ENCODE measurements at places on chromosomes 4 and X. TPM values are rescaled to one million over a fixed set of nuclear protein-coding genes. Genes with fewer than 3 reads are reported as not detected.

GRCh38 chr4:154709550-154709949 lies 34.2 kb upstream of the LRAT start:
- H3K36me3 ChIP-seq, result no peaks in the 10 kb centered on the region
- no peaks in the 10 kb centered on the region for H3K27me3 ChIP-seq
- no peak overlapping the region for H3K27ac ChIP-seq
- DNase-seq, result no peak
- H3K4me1 ChIP-seq, result no peaks in the 10 kb centered on the region

DNA sequence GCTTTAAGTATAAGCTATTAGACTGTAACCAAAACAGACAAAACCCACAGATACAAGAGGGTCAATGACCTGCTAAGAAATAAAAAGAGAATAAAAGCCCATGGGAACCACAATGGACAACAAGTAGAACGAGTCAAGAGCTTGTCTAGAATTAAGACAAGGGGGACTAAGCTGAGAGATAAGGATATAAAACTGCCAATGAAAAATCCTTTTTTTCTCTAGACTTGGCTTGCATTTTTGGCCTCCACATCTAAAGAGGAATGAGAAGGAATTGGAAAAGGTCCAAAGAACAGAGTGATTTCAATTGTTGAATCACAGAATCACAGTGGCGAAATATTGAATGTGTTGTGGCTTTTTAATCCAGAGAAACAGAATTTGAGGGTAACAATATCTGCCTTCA lies 135.7 kb downstream of the QDPR start:
- no peaks in the 10 kb centered on the region for H3K4me1 ChIP-seq
- no peak for DNase-seq
- no peak overlapping the region for H3K4me3 ChIP-seq
- no peaks in the 10 kb centered on the region for H3K27me3 ChIP-seq

The GASK1B gene
- total RNA-seq, result not detected

GRCh38 chrX:96407981-96408380 lies 276.7 kb upstream of the DIAPH2 start:
- no peak for DNase-seq
- H3K36me3 ChIP-seq, result no peaks in the 10 kb centered on the region
- H3K27ac ChIP-seq, result no peak overlapping the region
- H3K4me3 ChIP-seq, result no peak overlapping the region
- H3K27me3 ChIP-seq, result no peaks in the 10 kb centered on the region
- H3K4me1 ChIP-seq, result no peaks in the 10 kb centered on the region

DNA sequence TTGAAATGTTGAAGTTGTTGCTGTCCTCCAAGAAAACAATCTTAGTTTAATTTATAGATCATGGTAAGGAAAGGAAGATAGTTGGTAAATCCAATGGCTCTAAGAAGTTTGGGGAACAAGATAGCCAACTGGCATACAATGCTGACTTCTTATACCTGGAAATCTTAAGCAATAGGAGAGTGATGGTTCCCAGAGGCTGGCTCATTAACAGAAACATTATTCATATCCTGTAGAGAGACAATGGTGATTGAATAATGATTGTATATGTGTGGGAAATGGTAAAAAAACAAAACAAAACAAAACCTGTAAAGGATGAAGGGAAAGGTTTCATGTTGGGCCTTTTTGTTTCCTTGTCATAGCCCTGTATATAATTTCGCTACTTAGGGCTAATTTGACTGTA lies 174.9 kb upstream of the CTSO start:
- DNase-seq, result no peak
- H3K27me3 ChIP-seq, result no peaks in the 10 kb centered on the region
- no peak overlapping the region for H3K27ac ChIP-seq
- H3K4me1 ChIP-seq, result no peaks in the 10 kb centered on the region
- no peaks in the 10 kb centered on the region for H3K36me3 ChIP-seq

DNA sequence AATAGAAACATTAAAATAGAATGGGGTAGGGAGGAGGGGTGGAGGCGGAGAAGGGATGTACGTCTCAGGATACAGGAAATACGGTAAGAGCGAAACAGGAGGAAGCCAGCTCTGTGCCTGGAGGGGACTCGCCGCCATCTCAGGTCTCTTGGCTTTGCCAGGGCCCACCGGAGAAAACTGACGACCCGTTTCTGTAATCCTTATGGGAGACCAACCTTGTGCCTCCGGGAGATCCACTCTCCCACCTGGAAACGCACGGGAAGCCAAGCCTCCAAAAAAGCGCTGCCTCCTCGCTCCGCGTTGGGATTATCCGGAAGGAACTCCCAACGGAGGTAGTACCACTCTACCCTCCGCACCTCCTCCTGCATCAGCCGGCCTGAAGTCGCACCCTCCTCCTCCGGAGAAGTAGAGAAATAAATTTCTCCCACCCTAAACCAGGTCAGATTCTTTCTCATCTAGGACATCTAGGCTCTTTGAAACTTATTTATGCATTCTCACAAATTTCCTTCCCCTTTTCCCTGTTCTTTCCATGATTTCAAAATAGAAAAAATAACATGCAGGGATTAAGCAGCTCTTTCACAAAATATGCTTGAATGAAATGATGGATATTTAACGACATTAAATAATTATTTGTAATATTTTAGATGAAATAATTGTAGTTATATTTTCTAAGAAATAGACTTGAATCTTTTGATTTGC lies at the start of gene NBDY:
TSS of gene NBDY (plus strand) at position 92 of the 699 bp plus-strand sequence. CDS start at position 203, 111 bp downstream.
- DNase-seq, result peak; percentile 62
- H3K36me3 ChIP-seq, result peaks cover 5% of the 10 kb centered on the region
- no peaks in the 10 kb centered on the region for H3K27me3 ChIP-seq
- H3K4me3 ChIP-seq, result peak within 1 kb of the TSS; percentile 79
- H3K27ac ChIP-seq, result peak within 1 kb of the TSS; percentile 21
- peaks cover 14% of the 10 kb centered on the region for H3K4me1 ChIP-seq

DNA sequence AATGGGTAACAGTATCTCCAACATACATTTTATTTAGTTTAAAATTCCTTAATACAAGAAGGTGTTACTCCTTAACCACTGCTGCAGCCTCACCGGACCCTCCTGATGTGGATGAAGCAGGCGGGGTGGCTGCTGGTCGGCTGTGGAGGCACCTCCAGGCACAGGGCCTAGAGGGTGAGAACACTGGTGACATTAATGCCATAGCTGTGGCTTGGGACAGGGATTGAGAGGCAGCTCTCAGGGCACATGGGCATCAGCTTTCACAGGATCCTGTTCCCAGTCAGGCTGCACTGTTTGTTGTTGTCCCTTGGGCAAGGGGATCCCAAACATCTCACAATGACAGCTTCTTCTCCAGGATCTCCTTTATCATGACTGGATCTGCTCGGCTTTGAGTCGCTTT lies 90.0 kb downstream of the GATB start:
- no peaks in the 10 kb centered on the region for H3K36me3 ChIP-seq
- no peak overlapping the region for H3K4me3 ChIP-seq
- H3K27ac ChIP-seq, result no peak overlapping the region
- peaks cover 16% of the 10 kb centered on the region for H3K4me1 ChIP-seq
- DNase-seq, result no peak
- H3K27me3 ChIP-seq, result no peaks in the 10 kb centered on the region

GRCh38 chr4:142278663-142279062 lies 567.4 kb downstream of the INPP4B start:
- H3K36me3 ChIP-seq, result no peaks in the 10 kb centered on the region
- no peak for DNase-seq
- no peaks in the 10 kb centered on the region for H3K27me3 ChIP-seq
- no peak overlapping the region for H3K27ac ChIP-seq

GRCh38 chr4:577499-578450 lies 1.7 kb upstream of the TMEM271 start:
- H3K4me3 ChIP-seq, result peak overlapping the region; percentile 32
- peaks cover 6% of the 10 kb centered on the region for H3K4me1 ChIP-seq
- no peak overlapping the region for H3K27ac ChIP-seq
- H3K36me3 ChIP-seq, result no peaks in the 10 kb centered on the region

DNA sequence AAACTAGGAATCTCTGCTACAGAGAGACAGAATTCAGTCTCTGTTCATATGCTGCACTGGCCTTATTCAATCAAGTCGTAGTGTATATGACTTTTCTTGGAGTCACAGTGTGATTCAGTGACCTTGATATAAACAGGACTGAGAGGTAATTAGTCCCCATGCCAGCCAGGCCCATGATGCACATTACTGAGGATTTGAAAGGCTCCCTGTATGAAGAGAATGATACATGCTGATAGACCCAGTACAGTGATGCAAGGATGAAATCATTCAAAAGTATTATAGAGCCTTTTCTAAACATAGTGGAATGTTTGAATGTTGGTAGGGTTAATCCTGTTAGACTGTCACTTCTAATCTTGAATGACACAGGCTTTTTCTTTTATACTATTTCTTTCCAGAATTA lies 34.1 kb downstream of the ANXA3 start:
- H3K27me3 ChIP-seq, result no peaks in the 10 kb centered on the region
- no peak overlapping the region for H3K27ac ChIP-seq
- no peaks in the 10 kb centered on the region for H3K4me1 ChIP-seq
- DNase-seq, result no peak

GRCh38 chrX:84340968-84341367 lies 153.0 kb upstream of the RPS6KA6 start:
- no peak for DNase-seq
- no peak overlapping the region for H3K27ac ChIP-seq

- H3K4me3 ChIP-seq, result no peak overlapping the region
- no peak for DNase-seq
- no peaks in the 10 kb centered on the region for H3K27me3 ChIP-seq
- no peak overlapping the region for H3K27ac ChIP-seq
These were observed 58.7 kb upstream of the KDR start for GRCh38 chr4:55183926-55184599.

- no peak overlapping the region for H3K4me3 ChIP-seq
- H3K27ac ChIP-seq, result no peak overlapping the region
- DNase-seq, result no peak
- peaks cover 22% of the 10 kb centered on the region for H3K4me1 ChIP-seq
- no peaks in the 10 kb centered on the region for H3K36me3 ChIP-seq
- no peaks in the 10 kb centered on the region for H3K27me3 ChIP-seq
These were observed 150.3 kb upstream of the BCOR start for GRCh38 chrX:40247848-40248622.

GRCh38 chrX:48465336-48465933 lies 4.6 kb downstream of the SLC38A5 start:
- no peaks in the 10 kb centered on the region for H3K27me3 ChIP-seq
- DNase-seq, result no peak
- no peak overlapping the region for H3K27ac ChIP-seq
- H3K36me3 ChIP-seq, result no peaks in the 10 kb centered on the region

DNA sequence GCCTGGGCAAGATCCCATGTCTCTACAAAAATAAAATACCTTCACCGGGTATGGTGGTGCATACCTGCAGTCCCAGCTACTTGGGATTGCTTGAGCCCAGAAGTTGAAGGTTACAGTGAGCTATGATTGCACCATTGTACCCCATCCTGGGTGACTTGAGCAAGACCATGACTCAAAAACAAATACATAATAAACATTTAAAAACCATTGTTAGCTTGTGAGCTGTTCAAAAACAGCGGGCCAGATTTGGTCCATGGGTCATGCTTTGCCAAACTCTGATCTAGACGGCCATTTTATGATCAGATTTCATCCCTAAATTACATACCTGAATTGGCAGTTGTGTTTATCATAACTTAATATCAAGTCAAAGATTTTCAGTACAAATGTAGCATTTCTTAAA lies 76.0 kb upstream of the GPM6B start:
- H3K27me3 ChIP-seq, result no peaks in the 10 kb centered on the region
- no peak overlapping the region for H3K27ac ChIP-seq
- H3K4me3 ChIP-seq, result no peak overlapping the region
- no peak for DNase-seq
- peaks cover 10% of the 10 kb centered on the region for H3K4me1 ChIP-seq

- H3K36me3 ChIP-seq, result no peaks in the 10 kb centered on the region
- H3K27me3 ChIP-seq, result no peaks in the 10 kb centered on the region
- H3K4me3 ChIP-seq, result peak overlapping the region; percentile 35
- DNase-seq, result peak; percentile 27
These were observed 1.1 kb downstream of the SLC38A5 start for GRCh38 chrX:48468693-48469691.

DNA sequence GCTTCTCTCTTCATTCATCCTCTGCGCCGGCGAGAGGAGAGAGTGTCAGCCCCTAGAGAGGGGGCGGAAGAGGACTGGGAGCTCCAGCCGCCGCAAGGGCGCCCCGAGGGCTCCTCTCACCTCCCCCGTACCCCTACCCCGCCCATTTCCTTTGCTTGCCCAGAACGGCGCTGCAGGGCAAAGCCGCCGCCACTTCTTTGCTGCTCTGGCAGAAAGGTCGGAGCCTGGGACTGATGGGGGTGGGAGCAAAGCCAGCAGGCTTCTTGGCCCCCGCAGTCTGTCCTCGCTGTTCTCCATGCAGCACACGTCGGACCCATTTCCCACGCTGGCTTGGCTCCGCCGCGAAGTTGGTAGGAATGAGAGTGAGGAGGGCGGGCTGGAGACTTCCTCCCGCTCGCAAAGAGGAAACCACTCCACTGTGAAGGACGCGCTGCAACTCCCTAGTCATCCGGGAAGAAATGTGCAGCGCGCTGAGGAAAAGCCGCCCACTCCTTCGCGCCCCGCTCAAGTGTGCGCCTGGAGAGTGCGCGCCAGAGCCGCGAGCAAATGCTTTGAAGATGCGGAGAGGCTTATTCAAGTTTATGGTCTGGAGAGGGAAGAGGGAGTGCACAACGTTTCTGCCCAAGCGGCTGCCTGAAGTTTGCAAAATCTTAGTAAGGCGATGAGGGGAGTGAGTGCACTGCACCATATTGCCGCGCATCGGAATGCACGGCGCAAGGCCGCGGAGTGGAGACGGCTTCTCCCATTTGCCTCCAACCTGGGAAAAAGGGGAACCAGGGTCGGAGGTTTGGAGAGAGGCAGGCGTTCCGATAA lies 2.8 kb upstream of the PCDH7 start:
- H3K27ac ChIP-seq, result peak overlapping the region; percentile 78
- H3K36me3 ChIP-seq, result no peaks in the 10 kb centered on the region
- DNase-seq, result peak; percentile 85
- H3K4me1 ChIP-seq, result peaks cover 6% of the 10 kb centered on the region
- H3K4me3 ChIP-seq, result peak overlapping the region; percentile 73

The PROM1 gene
- total RNA-seq, result 43.0 TPM

GRCh38 chr4:70437197-70437596 lies 34.8 kb upstream of the MUC7 start:
- no peak overlapping the region for H3K27ac ChIP-seq
- peaks cover 14% of the 10 kb centered on the region for H3K4me1 ChIP-seq
- peak; percentile 37 for DNase-seq
- H3K36me3 ChIP-seq, result no peaks in the 10 kb centered on the region

The SSX1 gene
- total RNA-seq, result not detected

- DNase-seq, result no peak
- peaks cover 13% of the 10 kb centered on the region for H3K4me1 ChIP-seq
- no peaks in the 10 kb centered on the region for H3K27me3 ChIP-seq
These were observed 164.8 kb upstream of the VEGFC start for GRCh38 chr4:176957353-176958118.

The SPANXB1 gene
- not detected for total RNA-seq

The PRICKLE3 gene
- total RNA-seq, result 0.28 TPM

Measured in neural progenitor cell (in vitro differentiated cells).